Stimulated activated CD4-positive, alpha-beta T cell treated with anti-CD3 and anti-CD28 coated beads, TNF-alpha, amount 100 ng/mL, for 1 hour (primary cell): ENCODE measurements at places on chromosomes 6 and 20.
A peak's percentile ranks its signal among the peaks of the same experiment; 100 is the strongest.

DNA sequence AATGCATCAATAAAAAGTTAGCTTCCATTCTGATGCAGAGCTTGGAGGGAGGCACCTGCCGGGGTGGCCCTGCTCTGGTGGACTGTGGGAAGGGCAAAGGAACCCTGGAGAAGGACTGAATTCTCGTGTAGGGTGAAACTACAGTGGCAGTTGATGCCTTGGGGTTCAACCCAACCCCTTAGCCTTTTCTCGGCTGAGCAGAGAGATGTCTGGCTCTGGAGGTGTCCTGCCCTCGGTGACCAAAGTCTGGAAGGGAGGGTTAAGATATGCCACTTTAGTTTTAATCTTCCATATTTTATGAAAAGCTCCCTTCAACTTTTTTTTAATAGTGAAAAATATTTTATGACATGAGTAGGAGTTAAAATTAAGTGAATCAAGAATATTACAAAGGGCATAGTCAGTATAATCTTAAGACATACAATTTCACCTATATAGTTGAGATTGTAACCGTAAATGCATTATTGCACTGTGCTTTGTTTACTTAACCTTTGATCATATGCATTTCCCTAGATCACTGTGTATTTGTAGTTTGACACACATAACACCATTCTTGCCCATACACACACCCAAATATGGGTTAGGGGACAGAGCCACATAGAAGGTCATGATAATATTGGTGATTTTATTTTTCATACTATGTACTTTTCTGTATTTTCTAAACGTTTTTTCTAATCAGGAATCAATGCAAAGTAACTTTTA is 179.6 kb downstream of the MCHR2 start:
- no peak for DNase-seq

- no peak for DNase-seq
Observed at GRCh38 chr6:43803055-43803782, 33.2 kb downstream of the VEGFA start.

DNA sequence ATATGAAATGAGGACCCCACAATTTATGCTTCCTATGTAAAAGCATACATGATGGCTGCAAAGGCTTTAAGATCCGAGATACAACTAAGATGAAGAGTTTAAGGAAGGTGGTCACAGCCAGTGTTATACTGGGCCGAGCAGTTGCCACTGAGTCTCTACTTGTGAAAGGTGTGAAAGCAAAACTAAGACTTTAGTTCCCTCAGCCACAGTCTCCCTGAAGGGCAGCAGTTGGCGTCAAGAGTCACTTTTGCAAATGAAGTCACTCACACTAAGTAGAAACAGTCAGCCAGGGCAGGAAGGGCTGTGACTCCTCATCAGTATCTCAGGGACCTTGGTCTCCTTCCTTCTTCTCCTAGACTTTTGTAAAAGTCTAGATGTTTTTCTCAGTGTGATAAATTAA is 191.6 kb upstream of the MCHR2 start:
- no peak for DNase-seq

DNA sequence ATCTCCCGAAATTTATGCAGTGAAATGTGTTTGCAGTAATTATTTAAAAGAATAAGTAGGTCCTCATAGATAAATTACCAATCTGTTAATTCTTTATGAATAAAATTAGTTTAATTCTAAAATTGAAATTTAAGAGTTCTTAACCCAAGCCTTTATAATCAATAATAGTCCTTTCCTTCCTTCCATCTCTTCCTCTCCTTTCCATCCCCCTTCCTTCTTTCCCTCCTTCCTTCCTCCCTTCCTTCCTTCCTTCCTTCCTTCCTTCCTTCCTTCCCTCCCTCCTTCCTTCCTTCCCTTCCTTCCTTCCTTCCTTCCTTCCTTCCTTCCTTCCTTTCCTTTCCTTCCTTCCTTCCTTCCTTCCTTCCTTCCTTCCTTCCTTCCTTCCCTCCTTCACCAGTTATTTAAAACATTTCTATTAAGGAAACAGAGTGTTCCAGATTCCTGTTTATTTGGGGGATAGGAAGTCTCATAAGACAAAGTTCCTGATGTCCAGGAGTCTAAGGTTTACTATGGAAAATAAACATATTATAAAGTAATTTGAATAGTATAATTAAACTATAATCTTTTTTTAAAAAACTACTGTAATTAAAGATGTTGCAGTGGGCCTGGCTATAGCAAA is 285.3 kb upstream of the NOX3 start:
- DNase-seq, result no peak

DNA sequence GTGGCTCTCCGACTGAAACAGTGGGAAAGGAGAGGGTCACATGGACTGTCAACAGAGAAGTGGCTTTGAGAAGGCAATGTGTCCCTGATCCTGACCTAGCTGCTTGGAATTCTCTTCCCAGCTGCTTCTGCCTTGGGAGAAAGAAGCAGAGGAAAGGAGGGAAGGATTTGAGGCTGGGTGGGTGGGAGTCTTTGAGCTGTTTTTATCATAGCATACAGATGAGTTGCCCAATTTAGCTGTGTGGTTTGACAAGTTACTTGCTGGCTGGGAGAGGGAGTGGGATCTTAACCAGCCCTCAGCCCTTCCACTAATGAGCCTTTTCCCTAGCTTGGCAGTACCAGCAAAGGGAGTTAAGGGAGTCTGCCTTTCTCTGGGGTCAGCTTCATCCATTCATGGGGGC is 51.1 kb upstream of the MYL9 start:
- DNase-seq, result no peak

DNA sequence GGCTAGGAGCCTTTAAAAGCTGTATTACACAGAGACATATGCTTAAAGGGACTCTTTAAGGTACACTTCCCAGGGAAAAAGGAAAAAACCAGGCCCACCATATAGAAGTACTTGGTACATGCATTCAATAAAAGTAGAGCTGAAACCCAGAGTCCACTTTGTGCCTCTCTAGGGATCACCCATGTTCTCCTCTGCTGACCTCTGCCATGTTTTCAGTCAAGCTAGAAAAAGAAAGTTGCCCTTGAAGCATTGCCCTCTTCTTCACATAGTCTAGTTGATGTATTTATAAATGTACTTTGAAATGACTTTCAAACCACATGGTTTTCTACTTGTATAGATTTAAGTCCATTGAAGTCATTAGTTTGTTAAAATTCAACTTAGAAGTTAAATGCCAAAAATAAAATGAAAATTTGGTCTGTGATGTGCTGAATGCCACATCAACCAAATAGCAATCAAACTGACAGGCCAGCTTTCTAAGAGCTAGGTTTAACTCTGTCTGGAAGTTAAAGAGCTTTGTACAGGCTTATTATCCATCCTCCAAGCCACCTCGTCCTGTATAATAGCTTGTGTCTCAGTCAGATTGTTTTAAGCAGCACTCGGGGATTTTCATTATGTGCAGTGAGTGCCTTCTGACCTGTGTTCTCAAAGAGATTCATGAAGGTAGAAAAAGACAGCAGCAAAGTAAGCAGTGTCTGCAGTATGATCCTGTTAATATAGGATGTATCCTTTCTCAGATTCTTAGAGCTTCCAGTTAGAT is 238.6 kb upstream of the PLN start:
- no peak for DNase-seq

DNA sequence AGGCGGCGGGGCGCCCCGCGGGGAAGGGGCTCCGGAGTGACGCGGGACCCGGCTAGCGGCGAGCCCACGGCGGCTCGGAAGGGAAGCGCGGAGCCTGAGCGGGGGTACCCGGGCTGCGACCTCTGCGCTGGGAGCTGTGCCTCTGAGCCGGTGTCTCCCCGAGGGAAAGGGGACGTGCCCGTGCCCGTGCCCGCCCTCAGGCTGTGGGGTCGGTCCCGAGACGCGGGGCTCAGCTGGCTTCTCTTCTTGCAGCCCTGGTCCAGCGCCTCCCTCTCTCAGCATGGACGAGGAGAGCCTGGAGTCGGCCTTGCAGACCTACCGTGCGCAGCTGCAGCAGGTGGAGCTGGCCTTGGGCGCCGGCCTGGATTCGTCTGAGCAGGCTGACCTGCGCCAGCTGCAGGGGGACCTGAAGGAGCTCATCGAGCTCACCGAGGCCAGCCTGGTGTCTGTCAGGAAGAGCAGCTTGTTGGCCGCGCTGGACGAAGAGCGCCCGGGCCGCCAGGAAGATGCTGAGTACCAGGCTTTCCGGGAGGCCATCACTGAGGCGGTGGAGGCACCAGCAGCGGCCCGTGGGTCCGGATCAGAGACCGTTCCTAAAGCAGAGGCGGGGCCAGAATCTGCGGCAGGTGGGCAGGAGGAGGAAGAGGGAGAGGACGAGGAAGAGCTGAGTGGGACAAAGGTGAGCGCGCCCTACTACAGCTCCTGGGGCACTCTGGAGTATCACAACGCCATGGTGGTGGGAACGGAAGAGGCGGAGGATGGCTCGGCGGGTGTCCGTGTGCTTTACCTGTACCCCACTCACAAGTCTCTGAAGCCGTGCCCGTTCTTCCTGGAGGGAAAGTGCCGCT is 686 bp downstream of the ZGPAT start:
- DNase-seq, result no peak

GRCh38 chr20:32387252-32387651 is 29.1 kb downstream of the ASXL1 start:
- no peak for DNase-seq

DNA sequence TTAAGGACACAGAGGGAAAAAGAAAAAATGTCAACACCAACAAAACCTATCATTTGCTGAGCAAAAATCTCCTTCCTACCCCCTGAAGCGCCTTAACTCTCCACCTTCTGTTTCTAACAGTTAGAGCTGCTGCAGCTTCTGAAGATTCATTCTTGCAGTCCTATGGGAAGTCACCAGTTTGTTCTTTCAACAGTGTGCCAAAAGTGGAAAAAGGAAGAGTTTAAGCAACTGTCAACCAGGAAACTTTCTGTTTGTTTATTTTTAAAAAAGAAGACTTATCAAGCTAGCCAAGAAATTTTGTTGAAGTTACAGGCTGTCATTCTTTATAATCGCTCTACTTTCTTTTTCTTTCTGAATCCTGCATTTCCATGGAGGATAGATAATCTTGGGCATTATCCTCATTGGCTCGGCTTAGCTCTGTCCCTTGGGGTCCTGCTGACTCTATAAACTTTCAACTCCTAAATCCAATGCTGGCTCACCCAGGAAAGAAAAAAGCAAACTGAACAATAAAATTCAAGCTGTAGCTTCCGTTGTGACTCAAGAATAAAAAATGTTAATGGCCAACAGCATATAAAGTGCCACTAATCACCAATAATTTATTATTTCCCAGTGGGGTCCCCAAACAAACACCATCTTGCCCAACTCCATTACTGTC is 172.8 kb upstream of the CITED2 start:
- no peak for DNase-seq

DNA sequence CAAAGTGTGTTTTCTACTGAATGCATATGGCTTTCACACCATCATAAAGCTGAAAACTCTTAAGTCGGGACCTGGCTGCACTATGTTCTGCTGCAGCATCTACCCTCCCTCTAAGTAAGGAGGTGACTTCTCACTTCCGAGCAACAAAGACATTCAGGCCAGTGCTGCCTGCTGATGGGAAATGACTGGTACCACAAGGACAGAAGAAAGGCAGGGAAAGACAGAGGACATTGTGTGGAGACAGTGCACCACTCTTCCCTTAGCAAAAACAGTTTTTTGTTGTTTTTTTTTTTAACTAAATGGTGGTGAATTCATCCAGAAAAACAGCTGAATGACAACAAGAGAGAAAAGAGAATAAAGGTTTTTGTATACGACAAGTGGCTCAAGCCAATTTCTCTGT is 81.5 kb downstream of the MAP7 start:
- no peak for DNase-seq

DNA sequence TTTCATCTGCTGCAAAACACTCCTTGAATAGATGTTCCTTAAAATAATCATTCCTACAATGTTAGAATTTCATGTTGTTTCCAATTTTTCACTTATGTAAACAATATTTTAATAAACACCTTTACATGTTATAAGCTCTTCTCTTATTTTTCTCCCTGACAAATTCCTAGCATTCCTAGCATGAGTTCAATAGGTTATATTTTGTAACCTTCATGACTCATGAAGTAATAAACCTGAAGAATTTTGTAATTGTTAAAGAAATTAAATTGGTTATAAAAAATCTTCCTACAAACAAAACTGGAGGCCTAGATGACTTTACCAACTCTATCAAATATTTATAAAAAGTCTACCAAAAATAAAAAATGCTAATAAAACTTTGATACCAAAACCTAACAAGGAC is 66.3 kb downstream of the NT5E start:
- no peak for DNase-seq

- DNase-seq, result no peak
Observed at GRCh38 chr20:50776122-50776817, 18.6 kb upstream of the BCAS4 start.

GRCh38 chr6:169241688-169242350 is 11.8 kb downstream of the THBS2 start:
- no peak for DNase-seq

- peak; percentile 66 for DNase-seq
Observed at GRCh38 chr6:16332175-16332542, 93.8 kb downstream of the GMPR start.

- no peak for DNase-seq
Observed at GRCh38 chr6:167058261-167058660, 59.1 kb downstream of the CEP43 start.

DNA sequence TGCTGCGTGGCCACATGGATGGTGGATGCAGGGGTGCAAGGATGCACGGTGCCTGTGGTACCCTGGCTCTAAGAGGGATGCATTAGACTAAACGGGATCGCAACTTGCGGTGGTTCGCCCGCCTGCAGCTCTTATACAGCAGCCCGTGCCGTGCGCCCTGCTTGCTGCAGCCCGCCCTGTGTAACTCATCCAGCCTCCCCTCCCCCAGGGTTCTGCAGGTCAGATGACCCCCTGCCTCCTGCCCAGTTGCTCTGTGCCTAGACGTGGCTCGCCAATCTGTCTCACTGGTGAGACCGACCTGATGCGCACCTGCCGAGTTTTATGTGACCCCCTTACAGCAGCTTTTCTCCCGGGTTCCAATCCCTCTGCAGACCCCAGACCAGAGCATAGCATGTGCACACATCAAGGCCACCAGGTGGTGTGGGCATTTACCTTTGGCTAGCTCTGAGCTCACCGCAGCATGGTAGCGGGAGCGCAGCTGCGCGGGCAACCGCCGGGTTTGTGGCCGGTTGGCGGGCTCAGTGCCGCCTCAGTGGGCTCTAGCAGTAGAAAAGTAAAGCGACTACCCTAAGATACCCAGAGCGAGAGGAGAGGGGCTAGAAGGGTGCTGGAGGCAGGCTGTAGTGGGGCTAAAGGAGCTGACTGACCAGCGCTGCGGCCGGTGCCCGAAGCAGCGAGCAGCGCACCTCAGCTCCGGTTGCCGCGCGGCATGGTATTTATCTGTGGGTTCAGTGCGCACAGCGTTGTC is 693 bp upstream of the GNAS-AS1 start:
- no peak for DNase-seq

- no peak for DNase-seq
Observed at GRCh38 chr6:114024746-114025145, 53.8 kb upstream of the HDAC2 start.

GRCh38 chr20:6074784-6075183 is 20.9 kb upstream of the LRRN4 start:
- no peak for DNase-seq

DNA sequence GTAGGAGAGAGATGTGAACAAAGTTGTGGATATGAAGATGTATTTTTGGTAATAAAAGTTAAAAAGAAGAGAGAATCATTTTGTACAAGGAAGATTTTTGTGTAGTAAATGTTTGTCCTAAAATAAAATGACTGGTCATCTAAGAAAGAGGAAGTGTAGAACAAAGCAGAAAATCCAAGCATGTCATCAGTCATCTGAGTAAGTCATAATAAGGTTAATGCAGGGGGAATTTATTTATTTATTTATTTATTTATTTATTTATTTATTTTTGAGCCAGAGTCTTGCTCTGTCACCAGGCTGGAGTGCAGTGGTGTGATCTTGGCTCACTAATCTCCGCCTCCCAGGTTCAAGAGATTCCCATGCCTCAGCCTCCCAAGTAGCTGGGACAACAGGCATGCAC is 15.7 kb upstream of the CGA start:
- no peak for DNase-seq
